ENCODE measurements at places on chromosomes 7 and 10.

- H3K27me3 ChIP-seq: no peaks in the 10 kb centered on the region
- DNase-seq: no peak
- no peaks in the 10 kb centered on the region for H3K36me3 ChIP-seq
- no peak overlapping the region for H3K27ac ChIP-seq
Observed at GRCh38 chr7:36838616-36839225, 114.4 kb upstream of the AOAH start.

GRCh38 chr7:139106959-139107358 is 2.6 kb downstream of the ZC3HAV1 start:
- peaks cover 21% of the 10 kb centered on the region for H3K4me1 ChIP-seq
- no peak overlapping the region for H3K27ac ChIP-seq
- H3K36me3 ChIP-seq: no peaks in the 10 kb centered on the region
- no peak for DNase-seq
- H3K27me3 ChIP-seq: no peaks in the 10 kb centered on the region

GRCh38 chr10:70847659-70848360 is 32.1 kb downstream of the SGPL1 start:
- peaks cover 2% of the 10 kb centered on the region for H3K36me3 ChIP-seq
- H3K4me3 ChIP-seq: no peak overlapping the region
- peaks cover 12% of the 10 kb centered on the region for H3K4me1 ChIP-seq
- DNase-seq: no peak
- no peak overlapping the region for H3K27ac ChIP-seq

DNA sequence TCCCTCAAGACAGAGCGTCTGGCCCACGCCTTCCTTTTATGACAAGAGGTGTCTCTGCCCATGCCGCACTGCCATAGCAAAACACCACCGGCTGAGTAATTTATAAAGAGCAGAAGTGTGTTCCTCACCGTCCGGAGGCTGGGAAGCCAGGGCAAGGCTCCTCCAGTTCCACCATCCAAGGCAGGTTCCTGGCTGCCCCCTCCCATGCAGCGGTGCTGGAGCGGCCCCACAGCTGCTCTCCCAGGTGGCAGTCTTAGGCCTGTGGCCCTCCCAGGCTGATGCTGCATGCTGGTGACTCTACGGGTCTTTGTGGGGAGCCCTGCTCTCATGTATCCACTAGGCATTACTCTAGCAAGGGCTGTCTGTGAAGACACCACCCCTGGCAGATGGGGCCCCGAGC is 113.1 kb downstream of the TCERG1L start:
- H3K36me3 ChIP-seq: no peaks in the 10 kb centered on the region
- H3K27ac ChIP-seq: no peak overlapping the region
- no peaks in the 10 kb centered on the region for H3K27me3 ChIP-seq

GRCh38 chr10:69397972-69398371 is 18.7 kb downstream of the TACR2 start:
- no peaks in the 10 kb centered on the region for H3K4me1 ChIP-seq
- no peak overlapping the region for H3K4me3 ChIP-seq
- DNase-seq: no peak

DNA sequence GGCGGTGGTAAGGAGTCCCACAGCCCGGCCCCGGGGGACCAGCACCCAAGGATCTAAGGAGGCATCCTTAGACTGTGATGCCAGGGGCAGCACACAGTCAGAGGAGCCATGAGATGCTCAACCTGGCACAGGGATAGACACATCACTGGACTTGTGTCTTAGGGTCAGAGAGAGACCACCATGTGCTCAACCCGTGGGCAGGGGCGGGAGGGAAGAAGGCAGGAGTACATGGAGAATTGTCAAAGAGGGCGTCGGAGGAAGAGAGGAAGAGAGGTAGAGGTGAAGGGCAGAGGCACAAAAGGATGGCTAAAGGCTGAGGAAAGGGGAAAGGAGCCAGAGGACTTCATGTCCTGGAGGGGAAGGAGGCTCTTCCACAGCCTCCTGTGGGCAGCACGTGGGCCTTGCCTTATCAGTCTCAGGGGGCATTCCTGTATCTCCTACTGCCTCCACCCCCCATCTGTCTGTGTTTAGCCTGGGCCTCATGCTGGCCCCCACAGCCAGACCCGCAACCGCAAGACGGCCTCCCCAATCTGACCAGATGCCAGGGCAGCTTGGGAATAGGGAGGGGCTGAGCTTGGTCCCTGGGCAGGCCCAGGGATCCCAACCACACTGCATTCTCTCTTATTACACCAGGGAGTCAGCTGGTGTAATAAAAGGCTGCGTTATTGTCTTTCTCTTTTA is 2.2 kb downstream of the ADCY1 start:
- no peak overlapping the region for H3K27ac ChIP-seq
- no peak for DNase-seq
- H3K4me3 ChIP-seq: no peak overlapping the region
- peaks cover 25% of the 10 kb centered on the region for H3K27me3 ChIP-seq
- H3K36me3 ChIP-seq: no peaks in the 10 kb centered on the region
- H3K4me1 ChIP-seq: no peaks in the 10 kb centered on the region

GRCh38 chr10:9211228-9211627 is 1156.7 kb downstream of the GATA3 start:
- no peak overlapping the region for H3K4me3 ChIP-seq
- no peak overlapping the region for H3K27ac ChIP-seq
- no peak for DNase-seq
- no peaks in the 10 kb centered on the region for H3K36me3 ChIP-seq
- no peaks in the 10 kb centered on the region for H3K4me1 ChIP-seq

DNA sequence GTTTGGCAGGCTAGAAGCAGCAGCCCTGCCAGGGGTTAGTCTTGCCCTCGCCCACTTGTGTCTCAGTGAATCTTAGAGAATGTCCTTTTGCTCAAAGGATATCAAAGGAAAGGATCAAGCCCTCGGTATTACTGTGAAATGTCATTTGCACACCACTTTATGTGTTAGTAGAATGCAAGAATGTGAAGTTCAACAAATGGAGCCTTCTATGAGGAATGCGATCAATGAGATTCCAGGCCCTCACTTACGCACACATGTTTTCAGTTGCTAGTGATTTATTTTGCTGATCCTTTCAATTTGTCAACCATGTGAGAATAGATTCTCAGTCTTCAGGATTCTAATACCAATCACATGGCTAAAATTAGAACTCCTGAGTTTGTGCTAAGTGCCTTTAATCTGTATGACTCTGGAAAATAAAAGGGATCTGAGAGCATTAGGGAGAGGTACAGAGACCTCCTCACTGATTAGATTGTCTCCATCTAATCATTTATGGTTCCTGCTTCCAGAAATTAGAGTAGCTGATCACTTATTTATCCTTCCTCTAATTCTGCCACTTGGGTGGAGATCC is 123.0 kb upstream of the SP4 start:
- no peak overlapping the region for H3K4me3 ChIP-seq
- H3K4me1 ChIP-seq: no peaks in the 10 kb centered on the region
- H3K36me3 ChIP-seq: no peaks in the 10 kb centered on the region

DNA sequence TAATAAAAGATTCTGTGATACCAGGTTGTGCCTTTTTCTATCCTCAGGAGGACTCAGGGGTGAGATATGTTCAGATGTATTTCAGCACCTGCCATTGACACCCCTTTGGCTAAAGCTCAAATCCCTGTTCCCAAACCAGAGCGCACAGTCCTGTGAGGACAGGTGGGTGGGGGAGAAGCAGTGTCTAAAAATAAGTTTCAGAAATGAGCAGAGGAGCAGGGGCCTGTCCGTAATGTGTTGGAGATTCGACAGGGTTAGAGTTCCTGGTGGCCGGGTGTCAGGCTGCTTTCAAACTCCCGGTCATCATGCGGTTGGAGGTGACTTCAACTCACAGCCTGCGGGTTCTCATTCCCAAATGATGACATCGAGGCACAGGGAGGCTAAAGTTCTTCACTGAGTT is 211.5 kb downstream of the KLF6 start:
- no peaks in the 10 kb centered on the region for H3K27me3 ChIP-seq
- no peak overlapping the region for H3K4me3 ChIP-seq
- H3K4me1 ChIP-seq: no peaks in the 10 kb centered on the region
- DNase-seq: no peak
- no peaks in the 10 kb centered on the region for H3K36me3 ChIP-seq

- no peak overlapping the region for H3K27ac ChIP-seq
- H3K27me3 ChIP-seq: no peaks in the 10 kb centered on the region
Observed at GRCh38 chr7:4134631-4135030, 547.5 kb upstream of the FOXK1 start.

DNA sequence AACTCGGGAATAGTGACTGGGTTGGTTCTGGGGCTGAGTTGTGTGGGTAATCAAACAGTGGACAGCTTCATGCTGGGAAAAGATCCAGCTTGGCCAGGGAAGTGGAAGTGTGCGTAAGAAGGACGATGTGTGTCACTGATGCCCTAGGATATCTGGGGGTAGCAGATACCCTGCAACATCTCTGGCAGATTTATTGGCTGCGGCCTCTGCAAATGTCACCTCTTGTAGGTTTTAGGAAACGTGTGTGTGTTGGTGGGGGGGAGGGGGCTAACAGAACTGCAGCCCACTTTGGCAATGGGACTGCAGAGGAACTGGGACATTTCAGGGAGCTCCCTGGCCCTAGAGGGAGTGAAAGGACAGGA is 965 bp upstream of the AGAP3 start:
- no peaks in the 10 kb centered on the region for H3K36me3 ChIP-seq
- H3K4me3 ChIP-seq: peak overlapping the region; percentile 90
- no peaks in the 10 kb centered on the region for H3K27me3 ChIP-seq
- DNase-seq: no peak

GRCh38 chr10:80561950-80562349 is 24.2 kb downstream of the SH2D4B start:
- H3K4me3 ChIP-seq: no peak overlapping the region
- H3K27ac ChIP-seq: no peak overlapping the region
- no peaks in the 10 kb centered on the region for H3K4me1 ChIP-seq
- DNase-seq: no peak

DNA sequence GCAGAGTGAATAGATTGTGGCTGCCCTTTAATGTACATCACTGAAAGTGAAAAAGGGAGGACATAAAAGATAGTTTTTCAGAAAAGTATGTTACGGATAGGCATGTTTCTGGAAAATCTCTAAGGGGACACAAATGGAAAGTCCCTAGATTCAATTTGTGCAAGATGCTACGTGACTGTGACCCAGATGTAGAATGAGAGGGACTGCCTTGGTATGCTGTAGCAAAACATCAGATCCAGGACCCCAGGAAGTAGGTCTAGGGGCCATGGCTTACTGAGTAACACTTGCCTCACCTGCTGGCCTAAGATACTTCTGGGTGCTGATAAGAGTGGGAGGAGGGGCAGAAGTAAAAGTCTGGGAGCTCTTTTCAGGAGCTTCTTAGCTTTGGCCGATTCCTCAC is 191.2 kb upstream of the PHYHIPL start:
- no peak overlapping the region for H3K4me3 ChIP-seq
- H3K36me3 ChIP-seq: no peaks in the 10 kb centered on the region
- DNase-seq: no peak
- H3K27ac ChIP-seq: no peak overlapping the region
- H3K27me3 ChIP-seq: no peaks in the 10 kb centered on the region
- no peaks in the 10 kb centered on the region for H3K4me1 ChIP-seq

- H3K36me3 ChIP-seq: no peaks in the 10 kb centered on the region
- H3K4me3 ChIP-seq: no peak overlapping the region
- DNase-seq: no peak
- H3K27me3 ChIP-seq: no peaks in the 10 kb centered on the region
- H3K4me1 ChIP-seq: peaks cover 23% of the 10 kb centered on the region
Observed at GRCh38 chr7:157568106-157568769, 231.4 kb downstream of the DNAJB6 start.

GRCh38 chr10:62502995-62503613 is 128.9 kb downstream of the ZNF365 start:
- no peak for DNase-seq
- no peaks in the 10 kb centered on the region for H3K27me3 ChIP-seq
- H3K4me1 ChIP-seq: no peaks in the 10 kb centered on the region
- no peak overlapping the region for H3K4me3 ChIP-seq
- H3K27ac ChIP-seq: no peak overlapping the region

DNA sequence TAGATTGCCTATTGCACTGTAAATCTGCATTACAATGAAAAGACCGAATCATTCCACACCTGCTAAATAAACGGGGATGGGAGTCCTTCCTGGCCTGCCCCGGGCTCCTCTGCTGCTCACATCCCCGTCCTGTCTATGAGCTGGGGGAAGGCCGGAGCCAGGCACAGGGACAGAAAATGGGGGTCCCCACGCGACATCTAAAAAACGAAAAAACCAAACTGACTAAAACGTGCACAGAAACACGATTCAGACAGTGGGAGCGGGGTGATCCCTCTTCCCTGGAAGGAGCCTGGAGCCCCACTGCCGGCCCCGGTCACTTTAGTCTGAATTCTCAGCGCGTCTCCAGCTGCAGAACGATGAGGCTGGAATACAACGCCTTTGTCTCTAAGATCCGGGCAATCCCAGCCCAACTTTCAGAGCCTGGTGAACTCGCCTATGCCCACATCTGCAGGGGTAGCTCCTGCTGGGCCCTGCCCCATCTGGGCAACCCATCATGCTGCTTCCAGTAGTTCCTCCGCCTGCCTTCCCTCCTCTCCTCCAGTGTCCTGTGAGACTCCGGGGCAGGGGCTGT is 78.0 kb downstream of the ADARB2 start:
- H3K27me3 ChIP-seq: peaks cover 8% of the 10 kb centered on the region
- DNase-seq: no peak
- no peak overlapping the region for H3K27ac ChIP-seq
- H3K4me1 ChIP-seq: no peaks in the 10 kb centered on the region

GRCh38 chr10:28385748-28386502 is 83.1 kb upstream of the MPP7 start:
- H3K27ac ChIP-seq: no peak overlapping the region
- DNase-seq: no peak
- H3K4me3 ChIP-seq: no peak overlapping the region
- H3K4me1 ChIP-seq: peaks cover 5% of the 10 kb centered on the region
- no peaks in the 10 kb centered on the region for H3K36me3 ChIP-seq

- H3K36me3 ChIP-seq: no peaks in the 10 kb centered on the region
- no peak for DNase-seq
- H3K27ac ChIP-seq: no peak overlapping the region
- H3K4me3 ChIP-seq: no peak overlapping the region
- no peaks in the 10 kb centered on the region for H3K27me3 ChIP-seq
Observed at GRCh38 chr7:85274454-85274853, 87.6 kb upstream of the SEMA3D start.

DNA sequence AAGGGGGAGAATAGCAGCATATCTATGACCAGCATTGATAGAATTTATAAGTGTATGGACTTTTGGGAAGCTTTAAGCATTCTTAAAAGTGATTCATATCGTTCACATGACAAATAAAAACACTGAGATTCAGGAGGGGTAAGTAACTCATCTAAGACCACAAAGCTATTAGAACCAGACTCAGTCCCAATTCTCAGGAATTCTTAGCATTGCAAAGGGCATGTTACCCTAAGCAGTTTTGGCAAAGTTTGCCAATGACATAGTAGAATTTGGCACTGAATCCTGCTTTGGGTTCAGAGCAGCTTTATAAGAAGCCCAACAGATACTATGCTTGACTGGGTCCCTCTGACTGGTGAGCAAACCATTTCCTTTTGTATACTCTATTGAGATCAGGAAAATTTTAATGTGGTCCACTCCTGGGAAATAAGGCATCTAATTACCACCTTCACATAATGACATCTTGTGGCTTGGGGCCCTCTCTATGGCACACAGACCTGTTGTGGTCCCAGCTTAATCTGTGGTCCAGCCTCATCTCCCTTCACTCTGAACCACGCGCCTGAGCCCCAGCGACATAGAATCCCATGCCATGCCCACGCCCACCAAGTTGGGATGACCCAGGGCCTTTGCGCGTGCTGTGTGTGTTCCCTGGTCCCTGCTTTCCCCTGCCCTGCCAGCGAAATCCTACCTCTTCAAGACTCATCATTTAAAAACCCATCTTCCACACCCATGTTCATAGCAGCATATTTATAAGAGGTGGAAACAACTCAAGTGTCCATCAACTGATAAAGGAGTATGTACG is 37.5 kb upstream of the DOCK1 start:
- H3K27ac ChIP-seq: no peak overlapping the region
- no peaks in the 10 kb centered on the region for H3K4me1 ChIP-seq
- H3K36me3 ChIP-seq: no peaks in the 10 kb centered on the region
- DNase-seq: no peak
